ENCODE measurements at places on chromosomes 1 and 21. TPM values are rescaled to one million over a fixed set of nuclear protein-coding genes. Genes with fewer than 3 reads are reported as not detected.

DNA sequence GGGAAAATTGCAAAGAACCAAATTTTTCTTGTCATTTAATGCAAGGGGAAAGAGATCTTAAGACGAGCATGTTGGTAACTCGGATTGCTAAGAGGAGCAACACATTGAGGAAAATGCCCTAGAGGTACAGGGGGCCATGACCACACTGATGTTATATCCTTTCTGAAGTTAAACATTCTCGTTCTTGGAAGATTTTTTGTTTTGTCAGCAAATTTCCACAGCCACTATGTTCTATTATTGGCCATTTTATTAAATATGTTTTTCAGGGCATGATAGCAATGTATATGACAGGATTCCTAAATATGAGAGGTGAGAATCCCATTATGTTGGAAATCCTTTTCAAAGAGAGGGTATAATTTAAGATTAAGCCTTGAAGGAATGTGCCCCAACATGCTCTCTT is 627.2 kb upstream of the PKN2 start:
- DNase-seq = no peak

GRCh38 chr1:218294546-218294945 is 9.5 kb downstream of the RRP15 start:
- DNase-seq = no peak

DNA sequence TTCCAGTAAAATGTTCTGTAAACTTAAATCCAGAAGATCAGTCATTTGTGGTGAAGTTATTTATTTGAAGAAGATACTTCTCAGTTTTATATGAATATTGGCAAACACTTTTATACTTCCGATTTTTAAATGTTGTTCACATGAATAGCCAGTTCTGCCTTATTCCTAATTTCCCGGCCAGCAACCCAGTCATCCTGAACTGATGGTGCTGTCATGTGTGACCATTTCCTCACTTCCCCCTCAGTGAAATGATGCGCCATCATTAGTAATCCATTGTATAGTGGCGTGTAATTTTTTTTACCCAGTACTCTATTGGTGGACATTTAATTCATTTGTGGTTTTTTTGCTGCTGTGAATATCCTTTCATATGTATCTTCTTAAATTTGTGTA is 16.4 kb downstream of the GPSM2 start:
- no peak for DNase-seq

DNA sequence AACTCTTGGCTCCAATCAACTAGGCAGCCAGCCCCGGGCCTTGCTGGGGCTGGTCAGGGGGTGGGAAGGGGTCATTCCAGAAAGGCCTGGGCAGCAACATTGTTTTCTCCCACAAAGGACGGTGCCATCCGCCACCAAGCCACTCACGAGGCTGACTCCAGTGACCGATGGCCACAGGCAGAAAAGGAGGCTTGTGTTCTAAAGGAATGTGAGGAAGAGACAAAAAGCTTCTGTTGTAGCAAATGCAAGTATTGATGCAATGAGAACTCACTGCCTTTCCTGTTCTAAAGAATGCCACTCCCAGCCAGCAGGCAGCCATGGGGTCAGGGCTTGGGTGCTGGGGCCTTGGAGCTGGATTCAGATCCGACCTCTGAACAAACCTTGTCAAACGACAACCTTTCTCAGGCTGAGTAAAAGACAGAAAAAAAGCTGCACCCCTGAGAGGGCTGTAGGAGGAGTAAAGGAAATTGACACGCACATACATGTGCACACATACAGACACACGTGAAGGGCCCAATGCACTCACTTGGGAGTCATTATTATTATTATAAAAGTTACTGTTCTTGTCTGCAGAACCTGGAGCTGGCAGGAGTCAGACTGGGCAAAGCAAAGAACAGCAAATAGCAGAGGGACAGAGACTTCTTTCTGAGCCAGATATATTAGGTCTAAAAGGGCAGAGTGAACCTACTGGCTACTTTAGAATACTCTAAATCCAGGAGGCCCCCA is 13.9 kb upstream of the PRMT2 start:
- DNase-seq = no peak

RGS1 gene
- 1.0 TPM for total RNA-seq

Data from gastrocnemius medialis (tissue), 4 donors.